ENCODE measurements at places on chromosomes 13 and 19.

GRCh38 chr13:110400786-110401533 lies 93.9 kb downstream of the COL4A2 start:
- no peak for DNase-seq

DNA sequence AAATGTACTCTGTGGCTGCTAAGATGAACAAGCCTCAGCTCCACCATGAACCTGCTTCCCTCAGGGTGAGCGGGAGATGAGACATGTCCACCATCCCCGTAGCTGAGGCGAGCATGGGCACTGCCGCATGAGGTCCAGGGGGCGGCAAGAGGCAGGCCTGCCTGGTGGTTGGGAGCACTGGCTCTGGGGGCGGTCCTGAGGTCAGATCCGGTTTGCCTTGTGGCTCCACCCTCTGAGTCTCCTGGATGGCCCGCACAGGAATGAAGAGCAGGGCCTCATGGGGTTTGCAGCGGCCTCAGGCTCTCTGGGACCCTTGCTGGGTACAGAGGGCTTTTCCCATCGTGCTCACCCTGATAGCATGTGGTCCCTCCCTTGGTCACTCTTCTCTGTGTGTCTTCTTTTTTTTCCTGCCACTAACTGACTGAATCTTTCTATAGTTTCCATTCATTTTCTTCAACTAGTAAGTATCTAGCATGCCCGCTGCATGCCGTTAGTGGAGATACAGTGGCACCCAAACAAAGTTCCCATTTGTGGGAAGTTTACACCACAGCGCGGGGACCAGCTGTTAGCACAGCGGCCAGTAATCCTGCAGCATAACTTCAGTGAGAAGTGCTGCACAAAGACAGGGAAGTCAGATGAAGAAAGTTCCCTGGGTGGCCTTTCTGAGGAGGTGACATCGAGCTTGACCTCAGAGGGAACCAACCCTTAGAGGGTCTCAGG lies 37.3 kb downstream of the CAPN12 start:
- no peak for DNase-seq

GRCh38 chr13:31962731-31963370 lies 68.7 kb upstream of the FRY start:
- DNase-seq = no peak

DNA sequence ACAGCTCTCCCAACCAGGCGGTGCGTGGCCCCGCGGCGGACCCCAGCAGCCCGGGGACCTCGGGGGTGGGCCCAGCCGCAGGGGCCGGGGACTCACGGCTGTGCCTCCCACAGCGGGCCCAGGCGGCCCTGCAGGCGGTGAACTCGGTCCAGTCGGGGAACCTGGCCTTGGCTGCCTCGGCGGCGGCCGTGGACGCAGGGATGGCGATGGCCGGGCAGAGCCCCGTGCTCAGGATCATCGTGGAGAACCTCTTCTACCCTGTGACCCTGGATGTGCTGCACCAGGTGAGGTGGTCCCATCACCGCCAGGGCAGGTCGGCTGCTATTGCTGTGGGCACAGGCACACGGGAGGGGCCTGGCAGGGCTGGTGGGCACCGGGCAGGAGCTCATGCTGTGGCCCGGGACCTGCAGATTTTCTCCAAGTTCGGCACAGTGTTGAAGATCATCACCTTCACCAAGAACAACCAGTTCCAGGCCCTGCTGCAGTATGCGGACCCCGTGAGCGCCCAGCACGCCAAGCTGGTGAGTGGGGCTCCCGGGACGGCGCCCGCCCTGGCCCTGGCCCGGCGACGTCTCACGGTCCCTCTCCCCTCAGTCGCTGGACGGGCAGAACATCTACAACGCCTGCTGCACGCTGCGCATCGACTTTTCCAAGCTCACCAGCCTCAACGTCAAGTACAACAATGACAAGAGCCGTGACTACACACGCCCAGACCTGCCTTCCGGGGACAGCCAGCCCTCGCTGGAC lies 7.3 kb downstream of the PTBP1 start:
- DNase-seq = no peak

DNA sequence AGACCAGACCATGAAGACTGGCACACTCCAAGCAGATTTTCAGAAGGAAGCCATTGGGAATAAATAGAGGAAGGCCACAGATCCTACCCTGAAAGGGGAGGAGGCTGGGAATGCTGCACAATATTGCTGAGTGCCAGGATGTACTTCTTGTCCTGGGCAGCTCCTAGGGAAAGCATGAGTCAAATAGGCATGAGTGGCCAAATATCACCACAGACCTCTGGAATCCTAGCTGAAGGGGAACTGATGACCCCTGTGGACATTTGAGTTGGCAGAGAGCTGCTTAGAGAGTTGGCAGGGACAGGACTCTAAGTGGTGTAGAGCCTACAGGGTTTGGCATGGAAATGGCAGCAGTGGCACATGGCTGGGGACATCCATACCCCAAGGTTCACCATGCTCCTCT lies 234.3 kb upstream of the TRPC4 start:
- no peak for DNase-seq

Measured in NB4 (cell line).